ENCODE measurements at places on chromosomes 3 and 15. TPM values are rescaled to one million over a fixed set of nuclear protein-coding genes. Genes with fewer than 3 reads are reported as not detected.

DNA sequence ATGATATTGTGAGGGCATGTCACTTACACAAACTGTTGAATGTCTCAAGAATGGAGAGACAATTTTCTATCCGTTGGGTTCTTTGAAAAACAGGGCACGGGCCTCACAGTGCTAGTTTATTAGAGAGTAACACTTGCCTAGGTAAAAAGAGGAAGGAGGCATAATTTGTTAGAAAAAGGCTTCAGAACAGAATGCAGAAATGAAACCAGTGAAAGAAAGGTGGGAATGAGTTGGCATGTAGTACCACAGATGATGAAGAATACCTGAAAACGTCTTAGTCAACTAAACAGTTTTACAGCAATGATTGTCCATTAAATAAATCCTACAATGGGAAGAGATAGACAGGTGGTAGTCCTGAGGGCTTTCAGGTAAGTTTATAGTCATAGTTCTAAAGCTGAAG, 1399.7 kb upstream of the CADM2 start:
- no peak for DNase-seq

DNA sequence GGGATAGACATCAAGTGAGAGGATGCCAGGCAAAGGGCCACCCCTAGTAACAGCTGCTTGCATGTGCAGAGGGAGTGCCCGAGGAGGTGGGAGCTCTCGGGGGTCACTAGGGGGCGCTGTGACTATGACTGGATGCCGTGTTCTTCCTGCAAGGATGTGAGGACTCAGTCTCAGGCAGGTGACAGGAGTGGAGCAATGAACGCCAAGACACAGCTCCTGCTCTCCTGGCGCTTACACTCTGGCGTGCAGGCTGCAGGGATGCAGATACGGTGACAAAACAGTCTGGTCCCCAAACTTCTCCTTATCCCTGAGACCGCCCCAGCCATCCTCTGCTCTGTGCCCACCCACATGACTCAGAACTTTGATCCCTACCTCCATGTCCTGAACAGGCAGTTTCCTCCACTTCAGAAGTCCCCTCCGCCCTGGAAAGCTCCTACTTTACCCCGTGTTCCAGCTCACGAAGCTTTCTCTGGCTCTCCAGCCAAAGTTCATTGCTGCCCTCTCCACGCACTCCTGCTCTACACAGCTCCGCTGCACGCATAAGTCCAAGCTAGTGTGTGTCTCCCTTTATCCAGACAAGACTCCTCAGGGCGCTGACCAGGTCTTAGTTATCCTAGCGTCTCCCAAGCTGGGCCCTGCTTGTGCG, 14.7 kb downstream of the RHOV start:
- peak; percentile 27 for DNase-seq

The CRYGS gene
- polyA plus RNA-seq = 2.0 TPM

GRCh38 chr3:105513886-105514285, 147.2 kb downstream of the ALCAM start:
- no peak for DNase-seq

DNA sequence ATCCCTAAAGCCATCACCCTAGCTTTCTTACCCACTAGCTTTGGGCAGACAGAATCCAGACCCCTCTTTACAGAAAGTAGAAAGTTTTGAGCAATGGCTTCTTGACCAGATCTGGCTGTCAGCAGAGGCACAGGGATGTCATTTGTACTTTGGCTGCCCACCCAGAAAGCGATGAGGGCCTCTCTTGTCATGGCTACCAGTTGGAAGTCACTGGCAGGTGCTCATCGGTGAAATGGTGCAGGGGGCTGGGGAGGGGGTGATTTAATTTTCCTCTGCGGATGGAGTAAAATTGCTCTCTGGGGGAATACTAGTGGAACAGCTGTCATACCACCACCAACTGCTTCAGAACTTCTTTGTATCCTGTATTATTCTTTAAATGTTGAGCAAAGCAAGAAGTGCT, 393.7 kb downstream of the LSAMP start:
- DNase-seq = no peak

GRCh38 chr15:79540551-79540950, 108.4 kb downstream of the MINAR1 start:
- no peak for DNase-seq

Data from AG04450 (cell line).